Stimulated activated CD4-positive, alpha-beta T cell treated with anti-CD3 and anti-CD28 coated beads, Interleukin-12 subunit alpha, Interleukin-12 subunit beta, amount 100 ng/mL, for 4 hours (primary cell): ENCODE measurements at places on chromosomes 6 and 20.
A peak's percentile ranks its signal among the peaks of the same experiment; 100 is the strongest.

DNA sequence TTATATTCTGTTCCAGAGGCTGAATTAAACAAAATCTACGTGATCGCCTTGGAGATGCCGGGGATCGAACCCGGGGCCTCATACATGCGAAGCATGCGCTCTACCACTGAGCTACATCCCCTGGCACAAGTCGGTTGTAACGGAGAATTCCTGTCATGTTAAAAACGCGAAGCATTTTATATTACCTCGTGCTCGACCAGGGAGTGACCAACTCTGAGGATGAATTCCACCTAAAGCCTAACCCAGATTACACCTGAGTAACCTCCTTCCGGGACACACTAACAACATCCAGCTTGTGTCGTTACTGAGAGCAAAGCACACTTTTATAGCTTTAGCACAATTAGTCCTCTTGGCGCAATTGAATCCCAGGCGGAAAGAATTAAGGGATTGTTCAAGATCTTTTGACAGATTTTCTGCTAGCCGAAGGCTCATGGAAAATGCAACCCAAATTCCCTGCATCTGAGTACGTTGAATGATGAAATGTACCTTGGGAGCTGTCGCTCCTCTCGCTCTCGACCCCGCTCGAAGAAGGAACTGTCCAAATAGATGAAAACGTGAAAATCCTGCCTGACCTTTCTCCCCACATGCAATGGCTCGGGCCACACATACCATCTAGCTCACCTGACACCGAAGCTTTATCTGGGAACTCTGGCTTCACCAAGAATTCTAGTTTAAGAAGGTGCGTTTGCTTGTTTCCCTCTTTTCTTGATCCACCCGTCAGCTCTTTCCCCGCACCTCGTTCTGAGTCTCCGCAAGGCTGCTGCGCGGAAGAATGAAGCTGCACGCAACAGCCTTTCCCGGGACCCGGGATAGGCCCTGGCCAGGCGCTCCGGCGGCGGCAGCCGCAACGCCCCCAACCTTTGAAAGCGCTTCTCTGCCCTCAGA lies 148.3 kb downstream of the GPX5 start:
- peak; percentile 53 for DNase-seq

GRCh38 chr6:117515326-117515725 lies 32.9 kb downstream of the DCBLD1 start:
- no peak for DNase-seq

DNA sequence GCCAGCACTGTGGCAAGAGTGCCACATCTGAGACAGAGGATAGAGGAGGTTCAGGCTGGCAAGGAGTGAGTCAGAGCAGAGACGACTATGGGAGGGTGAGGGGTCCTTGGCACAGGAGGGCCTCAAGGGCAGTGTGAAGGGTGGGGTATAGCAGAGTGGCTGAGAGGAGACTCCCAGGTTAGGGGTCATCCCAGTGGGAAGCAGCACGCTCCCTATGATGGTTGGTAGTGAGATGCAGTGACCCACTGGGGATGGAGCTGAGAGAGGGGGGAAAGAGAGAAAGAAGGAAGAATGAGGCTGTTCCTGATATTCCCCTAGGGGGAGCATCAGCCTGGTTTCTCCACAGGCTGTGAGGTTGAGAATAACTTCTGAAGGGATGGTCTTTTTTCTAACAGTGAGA lies 97.3 kb downstream of the INSM1 start:
- DNase-seq, result no peak

DNA sequence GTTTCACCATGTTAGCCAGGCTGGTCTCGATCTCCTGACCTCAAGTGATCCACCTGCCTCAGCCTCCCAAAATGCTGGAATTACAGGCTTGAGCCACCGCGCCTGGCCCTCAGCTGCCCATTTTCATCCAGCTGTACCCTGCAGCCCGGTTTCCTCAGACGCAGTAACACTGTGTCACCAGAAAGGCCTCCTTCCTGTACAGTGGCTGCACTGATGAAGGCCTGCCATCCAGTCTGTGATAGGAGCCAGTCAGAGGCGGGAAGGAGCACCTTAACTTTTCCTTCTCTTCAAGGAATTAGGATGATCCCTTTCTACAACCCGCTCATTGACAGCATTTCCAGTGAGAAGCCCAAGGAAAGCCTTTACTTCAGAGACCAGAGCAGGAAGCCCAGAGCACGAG lies 75.9 kb downstream of the GFOD1 start:
- no peak for DNase-seq

- DNase-seq, result no peak
These were observed 27.9 kb downstream of the RIN2 start for GRCh38 chr20:19785983-19786285.

DNA sequence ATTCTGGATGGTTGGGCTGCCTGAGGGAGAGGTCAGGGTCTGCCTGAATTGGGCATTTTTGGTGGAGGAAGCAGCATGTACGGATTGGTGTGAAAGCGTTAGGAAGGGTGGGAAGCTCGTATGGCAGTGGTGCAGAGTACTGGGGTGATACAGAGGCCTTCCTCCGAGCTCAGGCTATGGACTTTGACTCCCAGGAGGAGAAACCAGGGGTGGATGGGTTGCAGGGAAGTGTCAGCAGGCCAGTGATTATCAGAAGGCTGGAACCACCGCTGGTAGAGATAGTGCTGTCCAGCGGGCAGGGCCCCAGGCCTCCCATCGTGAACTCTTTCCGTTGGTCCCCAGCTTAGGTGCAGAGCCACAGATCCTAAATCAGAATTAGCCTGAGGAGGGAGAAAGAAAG lies 5.3 kb downstream of the WFDC5 start:
- DNase-seq, result no peak

- DNase-seq, result no peak
These were observed 255.6 kb downstream of the KHDC1L start for GRCh38 chr6:72969666-72970065.

GRCh38 chr6:14596410-14596809 lies 478.8 kb downstream of the CD83 start:
- DNase-seq, result no peak

- DNase-seq, result no peak
These were observed 10.8 kb downstream of the FNDC1 start for GRCh38 chr6:159180001-159180400.

DNA sequence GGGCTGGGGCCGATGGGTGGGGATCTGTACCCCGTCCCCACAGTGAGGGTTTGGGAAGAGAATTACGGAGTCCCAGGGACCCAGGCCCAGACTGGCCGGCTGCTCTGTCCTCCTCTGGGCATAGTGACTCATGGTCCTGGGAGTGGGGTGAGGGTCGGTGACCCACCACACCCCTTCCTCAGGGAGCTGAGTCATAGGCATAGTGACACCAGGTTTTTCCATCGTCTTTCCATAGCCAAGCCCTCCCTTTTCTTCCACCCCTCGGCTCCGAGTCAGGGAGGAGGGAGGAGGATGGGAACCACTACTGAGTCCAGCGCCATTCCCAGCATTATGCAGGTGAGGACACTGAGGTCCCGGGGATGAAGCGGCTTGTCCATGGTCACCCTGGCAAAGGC lies 8.9 kb downstream of the CYP21A2 start:
- DNase-seq, result no peak

DNA sequence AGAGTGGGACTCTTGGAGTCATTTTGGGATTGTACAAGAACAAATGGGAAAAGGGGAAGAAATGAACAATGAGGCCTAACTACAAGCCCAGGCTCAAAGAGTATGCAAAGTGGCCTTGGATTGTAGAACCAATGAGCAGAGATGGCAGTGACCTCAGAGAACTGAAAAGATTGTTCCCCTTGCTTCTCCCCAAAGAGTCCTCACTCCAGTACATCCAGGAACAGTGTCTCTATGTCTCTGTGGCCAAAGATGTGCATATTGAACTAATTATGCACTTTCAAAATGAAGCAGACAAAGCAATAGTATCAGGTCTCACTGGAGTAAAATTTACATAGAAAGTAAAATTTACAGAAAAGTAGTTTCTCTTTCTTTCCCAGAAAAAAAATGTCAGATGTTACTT lies 81.0 kb downstream of the SMLR1 start:
- no peak for DNase-seq

GRCh38 chr6:42347456-42347855 lies 104.3 kb downstream of the TRERF1 start:
- no peak for DNase-seq

DNA sequence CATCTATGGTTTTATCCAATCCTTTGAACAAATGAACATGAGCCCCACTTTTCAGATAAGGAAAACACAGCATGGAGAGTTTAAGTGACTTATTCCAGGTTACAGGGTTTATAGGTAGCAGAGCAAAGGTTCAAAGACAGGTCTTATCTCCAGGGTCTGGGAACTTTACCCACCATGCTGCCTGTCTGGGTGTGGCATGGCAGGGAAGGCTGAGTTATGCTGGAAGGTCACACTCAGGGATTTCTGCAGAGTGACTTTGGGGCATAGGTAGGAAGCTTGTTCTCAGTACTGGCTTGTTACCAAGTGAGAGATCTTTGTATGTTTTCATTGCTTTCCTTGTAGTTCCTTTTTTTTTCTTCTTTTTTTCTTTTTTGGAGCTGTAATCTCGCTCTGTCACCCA lies 1.8 kb downstream of the ZNF831 start:
- DNase-seq, result no peak

DNA sequence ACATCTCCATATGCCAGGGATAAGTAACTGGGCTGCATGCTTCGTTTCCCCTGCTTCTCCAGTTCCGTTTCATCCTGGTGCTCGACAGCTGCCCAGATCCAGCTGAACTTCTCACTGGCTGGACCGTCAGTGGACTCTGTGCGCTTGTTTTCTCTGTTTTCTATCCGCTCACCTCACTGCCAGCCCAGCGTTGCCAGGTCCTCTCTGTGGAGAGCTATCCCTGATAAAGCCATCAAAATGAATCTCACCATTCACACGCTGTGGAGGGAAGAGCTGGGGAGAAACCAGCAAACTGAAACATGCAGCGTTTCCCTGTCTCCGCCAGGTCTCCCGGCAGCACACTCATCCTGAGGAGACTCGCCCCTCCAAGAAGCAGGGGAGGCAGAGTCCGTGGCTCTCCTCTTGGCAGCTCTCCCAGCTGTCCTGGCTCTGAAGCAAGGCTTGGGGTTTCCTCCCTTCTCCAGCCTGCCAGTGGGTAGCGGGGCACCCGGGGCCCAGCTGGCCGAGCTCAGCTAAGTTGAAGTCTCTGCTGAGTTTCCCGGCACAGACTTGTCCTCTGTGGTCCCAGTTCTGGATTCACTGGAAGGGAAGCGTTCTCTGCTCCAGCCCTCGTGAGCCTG lies 160.9 kb downstream of the DTNBP1 start:
- DNase-seq, result no peak

- DNase-seq, result no peak
These were observed 3.0 kb upstream of the GUCA1B start for GRCh38 chr6:42197555-42198362.

DNA sequence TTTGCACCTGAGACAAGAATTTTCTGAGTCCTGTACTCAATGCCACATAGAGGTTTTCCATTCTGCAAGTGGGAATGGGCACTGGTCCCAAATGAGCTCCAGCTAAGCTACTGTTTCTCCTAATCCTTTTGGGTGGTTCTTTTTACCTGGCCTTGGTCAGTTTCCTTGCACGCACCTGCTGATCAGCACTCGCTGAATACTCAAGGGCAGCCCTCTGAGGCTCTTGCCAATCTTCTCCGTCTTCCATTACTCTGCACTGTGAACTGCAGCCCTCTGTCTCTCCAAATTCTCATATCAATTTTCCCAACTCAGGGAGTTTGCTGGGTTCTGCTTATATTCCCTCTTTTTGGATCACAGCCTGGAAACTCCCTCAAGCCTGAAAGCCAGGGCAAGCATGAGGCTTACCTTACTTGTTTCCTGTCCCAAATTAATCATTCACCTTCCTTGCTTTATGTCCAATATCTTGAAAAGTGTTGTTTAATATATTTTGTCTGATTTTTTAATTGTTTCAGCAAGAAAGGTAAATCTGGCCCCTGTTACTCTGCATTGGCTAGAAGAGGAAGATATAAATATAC lies 138.0 kb upstream of the TBX18 start:
- no peak for DNase-seq

- no peak for DNase-seq
These were observed 327.6 kb downstream of the NKAIN2 start for GRCh38 chr6:124131259-124131658.

GRCh38 chr6:45655745-45656476 lies 278.2 kb upstream of the SUPT3H start:
- DNase-seq, result no peak

DNA sequence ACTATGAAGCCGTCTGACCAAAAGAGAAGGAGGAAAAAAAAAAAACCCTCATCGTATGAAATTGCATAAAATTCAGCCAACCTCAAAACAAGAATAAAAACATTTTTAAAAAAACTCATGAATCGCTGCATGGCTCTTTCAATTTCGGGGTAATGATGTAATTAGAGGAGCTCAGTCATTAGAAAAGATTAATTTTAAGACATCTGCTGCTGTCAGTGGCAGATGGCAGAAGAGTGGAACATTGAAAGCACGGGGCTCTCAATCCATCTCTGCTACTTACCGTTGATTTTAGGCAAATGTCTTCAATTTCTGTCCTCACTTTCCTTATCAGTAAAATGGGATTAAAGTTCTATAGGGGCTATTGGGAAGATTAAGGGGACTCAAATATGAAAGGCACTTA lies 79.1 kb downstream of the EYA2 start:
- no peak for DNase-seq

- no peak for DNase-seq
These were observed 37.9 kb downstream of the ERMARD start for GRCh38 chr6:169789146-169789943.

- no peak for DNase-seq
These were observed 400.8 kb downstream of the SMOC2 start for GRCh38 chr6:168841609-168842278.

DNA sequence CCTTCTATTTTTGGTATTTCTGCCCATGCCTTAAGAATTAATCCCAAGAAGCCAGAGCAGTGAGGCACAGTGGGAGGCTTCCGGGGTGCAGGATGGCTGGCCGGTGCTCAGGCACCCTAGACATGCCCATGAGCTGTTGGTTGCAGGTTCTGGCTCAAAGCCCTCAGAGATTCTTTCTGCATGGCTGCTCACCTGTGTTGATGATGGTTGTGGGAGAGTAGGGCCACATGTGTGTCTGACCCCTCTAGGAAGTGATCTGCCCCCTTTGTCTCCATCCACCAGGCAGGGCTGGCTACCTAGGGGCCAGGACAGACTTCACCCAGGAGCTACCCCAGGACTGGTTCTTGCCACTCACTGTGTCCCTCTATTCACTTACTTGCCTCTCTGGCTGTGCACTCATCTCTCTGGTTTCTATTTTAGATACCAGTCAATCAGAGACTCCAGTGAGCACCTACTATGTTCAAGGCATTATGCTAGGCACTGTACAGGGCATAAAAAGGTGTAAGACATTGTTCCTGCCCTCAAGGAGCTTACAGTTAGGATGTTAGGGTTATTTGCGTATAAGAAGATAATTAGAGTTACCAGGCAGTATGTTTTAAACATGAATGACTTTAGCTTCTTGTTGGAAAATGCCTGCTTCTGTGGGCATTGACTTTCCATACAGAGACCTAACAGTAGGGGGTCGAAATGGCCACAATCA lies 16.8 kb downstream of the CD83 start:
- no peak for DNase-seq

- no peak for DNase-seq
These were observed 53.0 kb downstream of the ALDH8A1 start for GRCh38 chr6:134896910-134897309.

- no peak for DNase-seq
These were observed at the start of gene RSPO4 for GRCh38 chr20:1001911-1002681. RSPO4 (minus strand) TSS chr20:1002311; CDS start chr20:1002164, 147 bp downstream.

- DNase-seq, result no peak
These were observed 608.3 kb upstream of the CITED2 start for GRCh38 chr6:139982652-139983295.

GRCh38 chr6:64170316-64170715 lies 534.7 kb downstream of the PHF3 start:
- no peak for DNase-seq

GRCh38 chr20:18801516-18801915 lies 12.1 kb upstream of the SCP2D1 start:
- DNase-seq, result no peak
